ENCODE measurements at places on chromosomes 13 and 19.

DNA sequence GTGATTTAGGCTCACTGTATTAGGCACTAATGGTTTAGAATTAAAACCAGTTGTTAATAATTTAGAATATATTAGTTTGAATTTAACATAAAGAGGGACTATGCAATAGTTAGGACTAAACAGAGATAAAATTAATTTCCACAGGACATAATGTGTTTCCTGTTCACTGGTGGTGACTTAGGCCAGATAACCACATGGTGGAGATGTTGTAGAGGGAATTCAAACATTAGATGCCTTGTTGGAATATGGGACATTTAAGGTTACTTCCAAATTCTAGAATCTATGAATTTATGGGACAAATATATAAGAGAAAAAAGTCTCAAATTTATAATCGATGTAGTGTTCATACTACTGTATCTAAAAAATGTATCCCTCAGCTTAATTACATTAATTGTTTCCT lies 615.5 kb upstream of the KLHL1 start:
- DNase-seq: no peak

- no peak for DNase-seq
These were observed 117.3 kb downstream of the KDM4B start for GRCh38 chr19:5086230-5086629.

GRCh38 chr19:12843999-12844732 lies 5.9 kb downstream of the MAST1 start:
- DNase-seq: no peak

DNA sequence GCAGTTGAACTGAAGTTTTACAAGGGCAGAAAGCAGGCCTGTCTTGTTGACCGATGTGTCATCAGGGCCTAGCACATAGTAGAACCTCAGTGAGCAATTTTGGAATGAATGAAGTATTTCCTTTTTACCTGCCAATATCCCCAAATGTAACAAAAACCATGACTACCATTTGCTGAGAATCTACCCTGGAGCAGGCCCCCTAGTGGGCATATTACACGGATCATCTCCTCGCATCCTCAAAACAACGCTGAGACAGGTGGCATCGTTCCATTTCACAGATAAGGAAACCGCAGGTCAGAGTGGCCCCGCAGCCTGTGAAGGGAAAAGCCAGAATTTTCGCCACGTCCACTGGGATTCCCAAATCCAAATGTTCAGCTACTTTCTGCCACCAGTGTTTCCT lies 77.9 kb downstream of the CACNA1A start:
- no peak for DNase-seq

DNA sequence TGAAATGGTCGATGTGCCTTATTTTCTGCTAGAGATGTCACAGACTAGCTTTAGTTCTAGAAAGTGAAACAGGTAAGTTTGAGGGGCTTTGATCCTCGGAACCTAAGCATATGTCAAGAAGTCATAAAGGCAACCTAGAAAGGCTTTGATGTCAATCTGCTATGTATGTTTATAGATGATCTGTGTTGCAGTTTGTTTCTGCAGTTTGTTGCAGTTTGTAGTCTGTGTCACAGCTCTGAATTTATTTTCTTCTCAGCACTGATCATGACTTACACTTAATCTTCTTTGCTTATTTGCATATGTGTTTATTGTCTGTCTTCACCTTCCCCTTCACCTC lies 5.9 kb downstream of the LSM14A start:
- no peak for DNase-seq

- no peak for DNase-seq
These were observed 20.0 kb downstream of the TICAM1 start for GRCh38 chr19:4811328-4812131.

- no peak for DNase-seq
These were observed 59.5 kb upstream of the SLITRK1 start for GRCh38 chr13:83941701-83942335.

DNA sequence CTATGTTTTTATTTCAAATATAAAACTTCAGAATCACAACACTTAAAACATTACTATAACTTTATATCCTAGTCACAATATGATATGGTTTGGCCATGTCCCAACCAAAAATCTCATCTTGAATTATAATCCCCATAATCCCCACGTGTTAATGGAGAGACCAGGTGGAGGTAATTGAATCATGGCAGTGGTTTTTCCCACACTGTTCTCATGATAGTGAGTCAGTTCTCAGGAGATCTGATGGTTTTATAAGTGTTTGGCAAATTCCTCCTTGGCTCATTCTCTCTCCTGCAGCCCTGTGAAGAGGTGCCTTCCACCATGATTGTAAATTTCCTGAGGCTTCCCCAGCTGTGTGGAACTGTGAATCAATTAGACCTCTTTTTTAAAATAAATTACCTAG lies 307.6 kb downstream of the SPRY2 start:
- no peak for DNase-seq

DNA sequence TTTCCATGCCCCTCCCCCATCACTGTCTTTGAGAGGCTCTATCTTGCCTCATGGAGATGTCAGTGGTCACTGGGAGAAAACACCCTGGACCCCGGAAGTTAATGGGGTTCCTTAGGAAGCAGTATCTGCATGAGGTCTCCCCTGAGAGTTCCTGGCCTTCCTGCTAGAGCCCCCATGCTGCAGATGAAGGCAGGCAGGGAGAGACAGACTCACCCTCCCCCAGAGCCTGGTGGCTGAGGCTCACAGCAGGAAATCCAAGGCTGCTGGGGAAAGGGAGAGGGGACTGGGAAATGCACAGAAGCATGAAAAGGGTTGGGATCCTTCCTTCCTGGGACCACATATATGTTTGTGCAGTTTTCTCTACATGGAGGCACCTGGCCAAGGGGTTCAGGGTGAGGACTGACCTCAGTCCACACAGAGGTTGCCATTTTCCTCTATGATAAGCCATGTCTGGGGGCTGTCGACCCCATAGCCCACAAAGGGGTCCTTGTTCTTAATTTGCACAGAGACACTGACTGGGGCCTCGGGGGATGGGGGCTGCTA lies 95.4 kb downstream of the RNASEH2B start:
- DNase-seq: no peak

GRCh38 chr13:21882766-21883165 lies 211.9 kb downstream of the FGF9 start:
- no peak for DNase-seq

DNA sequence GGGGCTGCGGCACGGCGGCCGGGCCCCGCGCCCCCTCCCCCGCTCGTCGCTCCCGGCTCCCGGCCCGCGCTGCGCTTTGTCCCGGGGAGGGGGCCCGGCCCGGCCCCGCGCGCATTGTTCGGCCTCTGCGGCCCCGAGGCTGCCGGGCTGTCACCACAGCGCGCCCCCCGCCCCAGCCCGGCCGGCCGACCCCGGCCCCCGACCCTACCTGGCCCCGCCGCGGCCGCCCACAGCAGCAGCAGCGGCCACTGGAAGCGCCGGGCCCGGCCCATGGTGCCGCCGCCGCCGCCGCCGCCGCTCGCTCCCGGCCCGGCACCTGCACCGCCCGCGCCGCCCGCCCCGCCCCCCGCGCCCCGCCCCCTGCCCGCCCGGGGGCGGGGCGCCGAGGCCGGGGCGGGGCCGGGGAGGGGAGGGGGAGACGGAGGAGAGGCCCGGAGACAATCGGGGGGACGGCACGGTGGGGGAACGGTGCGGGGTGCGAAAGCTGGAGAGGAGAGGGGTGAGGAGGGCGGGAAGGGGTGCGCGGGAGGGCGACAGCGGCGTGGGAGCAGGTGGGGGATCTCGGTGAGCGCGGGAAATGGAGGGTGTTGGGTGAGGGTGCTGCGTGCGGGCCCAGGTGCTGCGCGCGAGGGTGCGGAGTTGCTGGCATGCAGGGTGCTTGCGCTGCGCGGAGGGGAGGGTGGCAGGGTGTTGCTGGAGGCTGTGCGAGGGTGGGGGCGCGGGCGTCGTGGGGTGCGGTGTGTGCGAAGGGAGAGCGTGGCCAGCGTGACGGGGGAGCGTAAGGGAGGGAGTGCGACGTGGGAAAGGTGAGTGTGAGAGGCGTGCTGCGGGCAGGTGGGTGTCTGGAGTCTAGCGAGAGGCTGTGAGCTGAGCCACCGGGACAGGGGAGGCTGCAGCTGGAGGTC lies at the start of gene CADM4:
Gene CADM4, minus strand, starts transcription at position 332 of the 905 bp plus-strand sequence. Its CDS starts 60 bp downstream, at position 272.
- no peak for DNase-seq

DNA sequence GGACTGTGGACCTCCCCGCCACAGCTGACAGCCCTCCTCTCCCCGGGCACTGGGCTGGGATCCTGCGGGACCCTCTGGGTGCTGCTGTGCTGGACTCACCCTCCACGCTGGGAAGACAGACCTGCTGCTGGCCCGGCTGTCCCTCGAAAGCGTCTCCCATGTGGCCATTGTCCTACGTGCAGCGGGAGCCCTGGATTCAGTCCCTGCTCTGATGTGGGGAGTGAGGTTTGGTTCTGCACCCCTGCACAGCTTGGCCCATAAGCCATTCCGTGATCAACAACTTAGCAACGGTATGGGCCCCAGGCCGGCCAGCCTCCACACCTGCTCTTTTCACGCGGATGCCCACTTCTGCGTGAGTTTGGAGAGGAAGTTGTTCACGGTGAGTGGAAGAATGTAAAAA lies 195.2 kb downstream of the TEX29 start:
- DNase-seq: no peak

DNA sequence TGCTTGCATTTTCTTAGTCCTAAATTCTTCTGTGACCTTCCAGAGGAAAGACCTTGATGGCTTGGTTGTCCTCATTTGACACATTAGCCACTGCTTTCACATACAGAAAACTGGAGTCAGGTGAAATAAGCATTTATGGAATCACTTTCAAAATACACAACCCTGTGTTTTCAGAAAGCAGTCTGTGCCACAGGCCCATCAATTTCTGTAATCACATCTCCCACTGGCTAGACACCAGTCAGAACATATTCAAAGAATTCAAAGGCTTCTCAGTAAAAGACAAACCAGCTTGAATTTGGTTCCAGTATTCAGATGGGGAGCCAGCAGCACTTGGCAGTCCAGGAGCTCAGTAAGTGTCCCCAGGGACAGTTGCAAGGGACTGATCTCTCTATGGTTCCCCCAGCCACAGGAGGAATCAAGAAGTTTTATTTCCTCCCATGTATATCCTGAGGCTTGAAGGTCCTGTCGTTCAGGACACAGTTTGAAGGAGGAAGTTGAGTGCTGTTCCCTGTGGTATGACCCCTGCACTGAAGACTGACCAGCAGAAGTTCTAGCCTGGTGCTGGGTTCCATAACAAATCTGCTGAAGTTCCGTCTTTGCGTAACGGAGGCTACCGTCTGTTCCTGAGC lies 214.3 kb downstream of the FOXO1 start:
- peak; percentile 7 for DNase-seq

DNA sequence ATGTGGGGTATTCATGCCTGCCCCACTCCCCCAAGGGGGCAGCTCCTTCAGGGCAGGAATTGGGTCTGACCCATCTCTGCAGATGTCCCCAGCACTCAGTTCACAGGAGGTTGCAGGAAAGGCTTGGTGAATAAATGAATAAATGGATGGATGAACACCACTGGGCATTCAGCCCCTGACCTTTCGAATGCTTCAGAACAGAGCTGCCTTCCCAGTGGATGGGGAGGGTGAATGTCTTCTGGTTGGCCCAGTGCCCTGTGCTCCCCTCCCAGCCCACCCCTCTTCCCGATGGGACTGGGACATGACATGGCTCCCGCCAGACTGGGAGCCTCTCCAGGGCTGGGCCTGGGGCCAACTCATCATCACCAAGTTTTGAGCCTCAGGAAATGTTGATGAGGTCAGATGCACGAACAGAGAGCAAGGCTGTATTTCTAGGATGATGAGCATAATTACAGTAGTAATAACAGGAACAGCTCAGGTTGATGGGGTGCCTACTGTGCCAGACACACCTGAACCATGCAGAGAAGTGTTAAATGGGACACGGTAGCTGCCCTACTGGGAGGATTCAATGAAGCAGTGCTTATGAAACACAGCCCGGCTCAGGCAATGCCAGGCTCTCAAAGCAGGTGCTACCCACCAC lies 25.7 kb downstream of the VRK3 start:
- no peak for DNase-seq

GRCh38 chr13:23986619-23987018 lies 89.3 kb upstream of the C1QTNF9B start:
- no peak for DNase-seq

GRCh38 chr13:71546881-71547280 lies 320.1 kb downstream of the DACH1 start:
- DNase-seq: no peak

- no peak for DNase-seq
These were observed 8.2 kb downstream of the MTIF3 start for GRCh38 chr13:27442071-27442647.

- no peak for DNase-seq
These were observed 243.5 kb downstream of the RGCC start for GRCh38 chr13:41700790-41701310.

GRCh38 chr13:100300708-100301107 lies 211.8 kb downstream of the PCCA start:
- DNase-seq: no peak
